ENCODE measurements at places on chromosomes 3 and 15. TPM values are rescaled to one million over a fixed set of nuclear protein-coding genes. Genes with fewer than 3 reads are reported as not detected.

The PAQR9 gene
- total RNA-seq = not detected

The CCRL2 gene
- total RNA-seq = 2.2 TPM

DNA sequence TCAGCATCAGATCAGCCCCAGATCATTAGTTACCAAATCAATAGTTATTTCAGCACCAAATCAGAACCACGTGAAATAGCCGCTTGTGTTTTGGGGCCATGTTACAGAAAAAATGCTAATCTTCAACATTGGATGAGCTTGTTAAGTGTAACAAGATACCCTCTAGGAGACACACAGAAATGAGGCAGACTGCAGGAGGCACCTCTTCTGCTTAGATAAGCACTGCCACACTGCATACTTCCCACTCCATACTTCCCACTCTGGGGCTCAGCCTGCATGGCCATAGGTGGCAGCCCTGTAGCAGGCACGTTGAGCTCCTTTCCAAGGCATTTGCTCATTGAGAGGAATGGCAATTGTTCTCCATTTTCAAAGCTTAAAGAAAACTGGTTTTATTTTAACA lies 73.3 kb downstream of the CHCHD6 start:
- H3K4me3 ChIP-seq = no peak overlapping the region
- H3K36me3 ChIP-seq = no peaks in the 10 kb centered on the region
- peaks cover under 1% of the 10 kb centered on the region for H3K27me3 ChIP-seq
- no peak for DNase-seq
- H3K4me1 ChIP-seq = no peaks in the 10 kb centered on the region

DNA sequence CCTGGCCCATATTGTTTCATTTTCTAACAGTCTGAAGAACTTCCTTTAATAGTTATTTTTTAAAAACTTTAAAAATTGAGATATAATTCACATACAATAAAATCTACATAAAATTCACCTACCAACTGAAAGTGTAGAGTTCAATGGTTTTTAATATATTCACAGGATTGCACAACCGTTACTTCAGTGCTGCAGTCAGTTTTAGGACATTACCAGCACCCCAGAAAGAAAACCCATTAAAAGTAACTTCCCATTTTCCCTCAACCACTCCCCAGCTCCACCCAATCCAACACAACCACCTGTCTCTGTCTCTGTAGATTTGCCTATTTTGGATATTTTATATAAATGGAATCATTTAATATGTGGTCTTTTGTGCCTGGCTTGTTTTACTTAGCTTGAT lies 29.6 kb downstream of the MGA start:
- H3K4me1 ChIP-seq = peaks cover 33% of the 10 kb centered on the region
- peaks cover 3% of the 10 kb centered on the region for H3K36me3 ChIP-seq
- H3K27me3 ChIP-seq = no peaks in the 10 kb centered on the region
- H3K4me3 ChIP-seq = no peak overlapping the region
- DNase-seq = no peak

DNA sequence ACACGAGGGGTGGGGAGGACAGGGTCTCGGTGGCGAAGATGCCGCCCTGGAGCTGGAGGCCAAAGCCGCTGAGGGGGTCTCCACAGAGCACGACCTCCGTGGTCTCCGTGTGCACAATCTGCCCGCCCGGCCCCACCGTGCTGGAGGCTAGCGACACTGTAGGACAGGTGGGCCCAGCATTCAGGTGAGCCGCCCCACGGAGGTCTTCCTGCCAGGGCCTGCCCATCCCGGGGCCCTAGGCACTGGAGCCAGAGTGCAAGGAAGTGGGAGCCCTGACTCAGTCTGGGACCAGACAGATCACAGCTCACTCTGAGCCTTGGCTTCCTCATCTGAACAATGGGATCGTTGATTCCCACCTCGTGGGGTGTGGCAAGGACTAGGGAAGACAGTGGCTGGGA lies 25.8 kb downstream of the GRIP2 start:
- H3K4me1 ChIP-seq = no peaks in the 10 kb centered on the region
- DNase-seq = no peak
- H3K27ac ChIP-seq = no peak overlapping the region
- H3K27me3 ChIP-seq = no peaks in the 10 kb centered on the region
- no peaks in the 10 kb centered on the region for H3K36me3 ChIP-seq
- H3K4me3 ChIP-seq = no peak overlapping the region

GRCh38 chr15:67240235-67241131 lies 14.0 kb downstream of the AAGAB start:
- H3K4me3 ChIP-seq = peak overlapping the region; percentile 47
- DNase-seq = no peak
- peaks cover 49% of the 10 kb centered on the region for H3K4me1 ChIP-seq
- H3K36me3 ChIP-seq = peaks cover 20% of the 10 kb centered on the region
- H3K27me3 ChIP-seq = no peaks in the 10 kb centered on the region
- H3K27ac ChIP-seq = peak overlapping the region; percentile 87

GRCh38 chr15:47796830-47797229 lies 79.5 kb downstream of the SEMA6D start:
- H3K4me3 ChIP-seq = no peak overlapping the region
- DNase-seq = no peak
- no peak overlapping the region for H3K27ac ChIP-seq

DNA sequence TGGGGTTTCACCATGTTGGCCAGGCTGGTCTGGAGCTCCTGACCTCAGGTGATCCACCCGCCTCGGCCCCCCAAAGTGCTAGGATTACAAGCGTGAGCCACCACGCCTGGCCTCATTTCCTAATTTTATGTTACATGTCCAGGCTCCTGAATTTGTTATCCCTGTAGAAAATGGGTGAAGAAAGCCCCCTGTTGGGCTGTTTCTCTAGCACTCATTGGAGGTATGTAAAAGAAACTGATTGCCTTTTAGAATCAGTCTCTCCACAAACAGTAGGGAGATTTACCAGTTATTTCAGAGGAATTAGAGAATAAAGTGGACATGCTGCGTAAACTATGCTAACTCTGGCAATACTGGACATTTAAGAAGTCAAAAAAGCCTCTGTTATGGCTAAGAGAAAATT lies 364.1 kb upstream of the TBL1XR1 start:
- H3K4me3 ChIP-seq = no peak overlapping the region
- H3K27me3 ChIP-seq = no peaks in the 10 kb centered on the region
- no peak for DNase-seq
- H3K4me1 ChIP-seq = no peaks in the 10 kb centered on the region
- no peaks in the 10 kb centered on the region for H3K36me3 ChIP-seq

DNA sequence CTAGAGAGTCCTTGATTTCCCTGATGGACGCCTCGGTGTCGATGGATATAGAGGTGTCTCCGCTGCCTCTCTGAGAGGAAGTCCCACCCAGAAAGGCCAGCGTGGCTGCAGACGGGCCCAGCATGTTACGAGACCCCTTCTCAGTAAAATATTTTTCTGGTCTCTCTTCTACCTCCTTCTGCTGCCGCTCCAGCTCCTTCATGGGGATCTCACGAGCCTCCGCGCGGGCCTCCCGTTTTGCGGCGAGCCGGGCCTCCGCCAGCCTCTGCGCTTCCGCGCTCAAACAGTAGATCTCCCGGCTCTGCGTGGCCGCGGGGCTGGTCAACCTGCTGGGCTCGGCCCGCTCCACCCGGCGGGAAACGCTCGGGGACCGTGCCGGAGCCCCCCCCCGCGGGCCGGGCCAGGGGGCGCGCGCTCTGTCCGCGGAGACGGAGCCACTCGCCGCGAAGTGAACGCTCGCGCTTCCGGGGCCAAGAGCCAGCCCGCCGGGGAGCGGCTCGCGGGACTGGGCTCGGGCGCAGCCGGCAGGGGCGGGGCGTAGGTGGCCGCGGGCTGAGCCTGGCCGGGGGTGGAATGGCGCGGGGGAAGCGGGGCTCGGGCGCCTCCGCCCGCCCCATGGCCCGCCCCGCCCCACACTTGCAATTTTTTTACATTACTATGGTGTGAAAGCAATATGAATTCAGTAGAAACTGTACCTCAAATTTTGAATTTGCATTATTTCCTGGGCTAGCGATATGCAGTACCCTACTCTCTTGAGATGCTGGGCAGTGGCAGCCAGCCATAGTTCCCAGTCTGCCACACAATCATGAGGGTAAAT lies 10.2 kb upstream of the KCNMB3 start:
- H3K27me3 ChIP-seq = peaks cover 22% of the 10 kb centered on the region
- H3K36me3 ChIP-seq = no peaks in the 10 kb centered on the region
- H3K27ac ChIP-seq = no peak overlapping the region
- H3K4me1 ChIP-seq = peaks cover 13% of the 10 kb centered on the region

The CLDN11 gene
- not detected for total RNA-seq

The UCN2 gene
- total RNA-seq = not detected

GRCh38 chr3:171349392-171349791 lies 110.8 kb downstream of the TNIK start:
- no peaks in the 10 kb centered on the region for H3K27me3 ChIP-seq
- no peak overlapping the region for H3K4me3 ChIP-seq
- peaks cover 9% of the 10 kb centered on the region for H3K36me3 ChIP-seq
- H3K4me1 ChIP-seq = peaks cover 26% of the 10 kb centered on the region
- no peak overlapping the region for H3K27ac ChIP-seq
- DNase-seq = no peak

The SEC22C gene
- total RNA-seq = 37.5 TPM

- H3K4me1 ChIP-seq = peaks cover 47% of the 10 kb centered on the region
- peaks cover 40% of the 10 kb centered on the region for H3K36me3 ChIP-seq
- DNase-seq = peak; percentile 33
- peak overlapping the region; percentile 97 for H3K4me3 ChIP-seq
- H3K27ac ChIP-seq = peak overlapping the region; percentile 89
- H3K27me3 ChIP-seq = no peaks in the 10 kb centered on the region
Observed at GRCh38 chr15:72229076-72229946, 1.7 kb downstream of the PKM start.

DNA sequence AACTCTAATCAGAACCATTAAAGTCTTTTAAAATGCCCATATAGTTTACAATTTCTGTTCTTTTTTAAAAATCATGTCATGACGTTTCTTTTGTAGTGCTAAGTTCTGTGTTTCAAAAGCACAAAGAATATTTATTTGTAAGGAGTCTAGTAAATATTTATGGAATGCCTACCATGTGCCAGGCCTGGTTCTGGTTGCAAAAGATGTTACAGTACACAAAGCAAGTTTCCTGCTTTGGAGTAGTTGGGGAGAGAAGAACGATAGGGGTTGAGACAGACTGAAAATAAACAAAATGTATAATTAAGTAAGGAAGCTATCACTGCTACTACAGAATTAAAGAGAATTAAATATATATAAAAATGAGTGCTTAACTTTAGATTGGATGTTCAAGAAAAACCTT lies 86.8 kb upstream of the CMSS1 start:
- DNase-seq = no peak
- H3K27me3 ChIP-seq = no peaks in the 10 kb centered on the region
- H3K4me1 ChIP-seq = no peaks in the 10 kb centered on the region
- H3K36me3 ChIP-seq = no peaks in the 10 kb centered on the region

- no peak for DNase-seq
- no peaks in the 10 kb centered on the region for H3K4me1 ChIP-seq
- H3K36me3 ChIP-seq = no peaks in the 10 kb centered on the region
- H3K27ac ChIP-seq = no peak overlapping the region
Observed at GRCh38 chr15:69624155-69624520, 171.5 kb downstream of the RPLP1 start.

The STRIT1 gene
- not detected for total RNA-seq

The SPATA12 gene
- total RNA-seq = not detected

The GATM gene
- total RNA-seq = 0.86 TPM

DNA sequence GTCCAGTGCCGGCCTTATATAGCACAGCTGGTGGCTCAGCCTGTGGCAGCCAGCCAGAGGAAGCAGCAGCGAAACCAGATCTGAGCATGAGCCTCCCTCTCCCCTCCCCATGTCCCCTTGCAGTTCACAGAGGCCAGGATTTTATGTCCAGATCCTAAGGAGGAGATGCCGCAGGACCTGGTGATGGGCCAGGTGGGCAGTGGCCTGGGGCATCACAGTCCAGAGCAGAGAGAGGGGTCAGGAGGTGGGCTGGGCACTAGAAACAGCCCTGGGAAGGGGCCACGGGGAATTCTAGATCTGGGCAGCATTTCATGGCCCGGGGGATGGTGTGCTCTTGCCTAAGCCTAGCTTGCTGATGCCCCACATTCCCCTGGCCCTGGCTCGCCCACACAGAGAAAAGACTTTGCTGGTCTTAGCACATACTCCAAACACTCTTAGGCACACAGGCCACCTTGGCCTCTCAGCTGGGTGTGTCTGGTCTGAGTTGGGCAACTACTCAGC lies 259 bp upstream of the CILP start:
- H3K4me3 ChIP-seq = no peak overlapping the region
- DNase-seq = no peak
- H3K4me1 ChIP-seq = no peaks in the 10 kb centered on the region
- H3K27me3 ChIP-seq = peaks cover 6% of the 10 kb centered on the region

GRCh38 chr3:8712045-8712907 lies 21.3 kb upstream of the CAV3 start:
- no peak overlapping the region for H3K4me3 ChIP-seq
- no peak for DNase-seq
- no peak overlapping the region for H3K27ac ChIP-seq
- no peaks in the 10 kb centered on the region for H3K27me3 ChIP-seq

DNA sequence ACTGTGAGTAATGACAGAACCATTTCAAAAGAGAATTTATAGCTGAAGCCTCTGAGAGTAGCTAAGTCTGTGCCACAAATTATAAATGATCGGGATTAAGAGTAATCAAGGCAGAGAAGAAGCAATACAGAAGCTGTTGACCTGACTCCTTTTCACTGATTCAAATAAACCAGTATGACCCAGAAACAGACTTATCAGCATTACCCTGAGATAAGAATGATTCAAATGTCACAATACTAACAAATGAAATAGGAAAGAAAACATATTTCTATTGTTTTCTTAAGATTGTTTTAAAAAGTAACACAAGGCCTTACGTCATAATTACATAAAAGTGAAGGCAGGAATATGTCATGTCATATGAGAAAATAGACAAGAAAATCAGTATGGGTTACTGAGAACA lies 1534.6 kb downstream of the SI start:
- DNase-seq = no peak
- no peaks in the 10 kb centered on the region for H3K4me1 ChIP-seq
- no peaks in the 10 kb centered on the region for H3K27me3 ChIP-seq
- H3K4me3 ChIP-seq = no peak overlapping the region
- no peaks in the 10 kb centered on the region for H3K36me3 ChIP-seq

- H3K27ac ChIP-seq = no peak overlapping the region
- H3K27me3 ChIP-seq = no peaks in the 10 kb centered on the region
- H3K4me1 ChIP-seq = no peaks in the 10 kb centered on the region
- H3K4me3 ChIP-seq = no peak overlapping the region
Observed at GRCh38 chr3:155302891-155303290, 9.4 kb upstream of the STRIT1 start.

DNA sequence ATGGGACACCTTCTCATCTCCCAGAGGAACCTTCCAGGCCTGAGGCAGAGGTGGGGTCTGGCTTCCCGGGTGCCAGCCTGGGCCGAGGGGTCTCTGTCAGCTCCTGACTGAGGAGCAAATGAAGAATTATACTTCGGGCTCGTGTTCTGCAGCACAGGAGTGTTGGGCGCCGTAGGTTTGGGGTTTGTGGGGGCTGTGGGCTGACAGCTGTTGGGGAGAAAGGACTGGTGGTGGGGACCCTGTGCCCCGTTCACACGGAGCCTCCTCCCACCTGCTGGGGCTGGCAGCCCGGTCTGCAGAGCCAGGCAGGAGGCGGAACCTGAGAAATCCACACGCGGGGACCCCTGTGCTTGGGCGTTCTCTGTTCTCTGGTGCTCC lies 59.7 kb downstream of the ADAMTS7 start:
- no peaks in the 10 kb centered on the region for H3K4me1 ChIP-seq
- H3K36me3 ChIP-seq = no peaks in the 10 kb centered on the region
- H3K27ac ChIP-seq = no peak overlapping the region
- peaks cover 3% of the 10 kb centered on the region for H3K27me3 ChIP-seq
- no peak overlapping the region for H3K4me3 ChIP-seq

The ARL14 gene
- not detected for total RNA-seq

The SKOR1 gene
- total RNA-seq = 0.21 TPM

- H3K27ac ChIP-seq = no peak overlapping the region
- peaks cover 3% of the 10 kb centered on the region for H3K27me3 ChIP-seq
- H3K4me1 ChIP-seq = no peaks in the 10 kb centered on the region
- H3K4me3 ChIP-seq = no peak overlapping the region
- no peaks in the 10 kb centered on the region for H3K36me3 ChIP-seq
Observed at GRCh38 chr3:133833267-133833666, 27.7 kb downstream of the SRPRB start.

The GALNT15 gene
- not detected for total RNA-seq

Data from activated T-helper 1 cell treated with anti-CD3 and anti-CD28 coated beads, Interleukin-12 subunit alpha, Interleukin-12 subunit beta, Interleukin-2, Interleukin-4 antibody, amounts not matched to agents 30 ng/mL and 10 ng/mL and 1 ng/mL, durations not matched to agents 14 hours and 24 hours and 36 hours (primary cell).